Activated T-helper 1 cell treated with anti-CD3 and anti-CD28 coated beads, Interleukin-2, amount 50 U/mL, for 16 hours (primary cell): ENCODE measurements at places on chromosomes 7 and 10.

DNA sequence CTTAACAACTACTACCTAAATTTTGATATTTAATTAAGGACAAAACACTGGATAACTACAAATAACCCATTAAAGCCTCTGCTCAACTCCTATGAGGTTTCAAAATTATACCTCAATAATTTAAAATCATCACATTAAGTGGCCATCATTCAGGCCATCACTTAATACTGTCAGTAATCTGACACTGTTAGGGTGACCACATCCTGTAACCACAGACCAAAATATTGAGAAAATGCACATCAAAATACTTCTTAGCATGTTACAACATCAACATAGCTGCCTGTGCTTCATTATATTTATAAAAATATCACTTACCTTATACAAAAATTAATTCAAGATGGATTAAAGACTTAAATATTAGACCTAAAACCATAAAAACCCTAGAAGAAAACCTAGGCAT lies 23.3 kb downstream of the SEM1 start:
- no peak for DNase-seq

- no peak for DNase-seq
Measured at GRCh38 chr7:118846977-118847376, 622.5 kb downstream of the ANKRD7 start.

DNA sequence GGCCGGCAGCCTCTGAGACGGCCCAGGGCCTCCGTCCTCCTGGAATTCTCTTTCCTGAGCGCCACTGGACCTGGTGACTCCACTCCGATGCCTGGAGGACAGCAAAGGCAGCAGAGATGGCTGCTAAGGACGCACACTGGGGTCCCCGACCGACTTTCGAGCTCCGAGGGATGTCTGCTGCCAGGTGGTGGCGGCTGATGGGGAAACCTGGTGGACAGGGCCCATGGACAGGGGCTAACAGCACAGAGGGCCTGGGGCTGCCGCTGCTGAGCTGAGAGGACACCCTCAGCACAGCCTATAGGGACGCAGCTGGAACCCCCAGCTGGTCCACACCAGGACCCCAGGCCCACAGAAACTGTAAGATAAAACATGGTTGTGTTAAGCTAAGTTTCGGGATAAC lies 366.3 kb downstream of the DNAJB6 start:
- no peak for DNase-seq

GRCh38 chr7:134966691-134967090 lies 19.6 kb upstream of the AGBL3 start:
- DNase-seq = no peak

DNA sequence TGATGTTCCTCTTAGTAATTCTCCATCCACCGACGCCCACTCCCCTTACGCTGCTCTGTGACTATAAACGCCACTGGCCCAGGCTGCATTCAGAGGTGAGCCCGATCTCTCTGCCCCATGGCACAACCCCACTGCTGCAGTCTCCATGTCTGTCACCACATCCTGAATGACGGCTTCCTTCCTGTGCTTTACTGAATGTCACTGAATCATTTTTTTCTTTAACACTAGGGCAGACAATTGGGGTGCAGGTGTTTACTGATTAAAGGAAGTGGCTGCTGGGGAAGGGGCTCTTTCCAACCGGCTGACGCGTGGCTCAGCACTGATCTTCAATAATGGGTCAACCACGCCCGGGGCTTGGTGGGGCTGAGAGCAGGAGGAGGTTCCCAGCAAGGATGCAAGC lies 208.3 kb downstream of the USP6NL start:
- DNase-seq = peak; percentile 14

DNA sequence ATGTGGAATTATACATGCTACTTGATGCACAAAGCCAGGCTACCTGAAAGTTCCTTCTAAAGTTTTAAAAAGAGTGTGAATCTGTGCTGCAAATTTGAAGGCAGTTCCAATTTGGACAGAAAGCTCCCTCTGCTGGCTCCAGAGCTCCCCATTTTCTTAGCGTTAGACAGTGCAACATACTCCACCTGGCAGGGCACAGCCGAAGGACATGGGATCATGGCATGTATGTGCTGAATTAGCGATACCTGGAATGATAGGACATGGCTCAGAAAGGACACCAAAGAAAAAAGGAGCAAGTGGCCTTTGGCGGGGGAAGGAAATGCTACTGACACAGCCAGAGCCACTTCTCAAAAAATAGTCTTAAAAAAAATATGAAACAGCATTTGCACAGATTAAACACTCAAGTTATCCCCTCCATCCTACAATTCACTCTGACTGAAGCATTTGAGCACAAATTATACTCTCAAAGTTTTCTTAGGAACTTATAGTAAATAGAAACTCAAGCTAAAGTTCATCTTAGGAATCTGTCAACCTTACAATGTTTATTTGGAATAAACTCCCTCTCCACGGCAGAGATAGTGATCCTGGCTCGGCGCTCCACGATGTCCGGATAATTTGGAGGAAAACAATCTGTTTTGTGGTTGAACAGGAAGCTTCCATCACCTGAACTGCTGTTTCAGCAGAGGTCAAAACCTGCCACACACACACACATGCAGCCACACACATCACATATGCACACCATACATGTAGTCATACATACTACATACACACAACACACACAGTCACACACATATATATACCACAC lies 80.0 kb downstream of the C7orf25 start:
- DNase-seq = no peak

GRCh38 chr7:100675105-100675451 lies 1.5 kb downstream of the GNB2 start:
- DNase-seq = peak; percentile 23

GRCh38 chr7:134071355-134072331 lies 55.5 kb upstream of the LRGUK start:
- DNase-seq = no peak

GRCh38 chr7:31052841-31053601 lies 913 bp downstream of the ADCYAP1R1 start:
- no peak for DNase-seq
